ENCODE measurements at places on chromosomes 7 and 10.

GRCh38 chr7:55127135-55127551, 108.3 kb downstream of the EGFR start:
- no peak for DNase-seq

DNA sequence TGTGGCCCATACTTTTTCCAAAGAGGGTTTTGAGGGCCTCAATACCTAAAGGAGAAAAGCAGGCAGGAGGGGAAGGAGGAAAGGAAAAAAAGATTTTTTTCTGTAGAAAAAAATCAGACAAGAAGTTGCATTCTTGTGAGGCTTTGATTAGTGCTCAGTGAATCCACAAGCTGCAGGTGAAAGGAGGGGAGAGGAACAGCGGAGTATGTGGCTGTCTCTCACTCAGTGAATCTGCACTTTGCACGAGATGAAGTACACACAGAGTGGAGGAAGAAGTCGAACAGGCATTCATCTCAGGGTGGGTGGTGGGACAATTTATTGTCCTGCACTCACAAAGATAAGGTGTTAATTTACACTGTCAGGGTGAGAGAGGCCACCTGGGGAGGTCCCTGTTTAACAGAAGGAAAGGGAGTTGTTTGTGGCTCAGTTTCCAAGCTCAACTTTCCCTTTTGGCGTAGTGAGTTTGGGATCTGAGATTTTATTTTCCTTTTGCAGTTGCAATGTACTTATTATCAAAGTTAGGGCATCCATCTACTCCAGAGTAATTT, 49.0 kb upstream of the VIPR2 start:
- DNase-seq: no peak

- DNase-seq: no peak
Measured at GRCh38 chr7:101898106-101898505, 80.7 kb downstream of the CUX1 start.

DNA sequence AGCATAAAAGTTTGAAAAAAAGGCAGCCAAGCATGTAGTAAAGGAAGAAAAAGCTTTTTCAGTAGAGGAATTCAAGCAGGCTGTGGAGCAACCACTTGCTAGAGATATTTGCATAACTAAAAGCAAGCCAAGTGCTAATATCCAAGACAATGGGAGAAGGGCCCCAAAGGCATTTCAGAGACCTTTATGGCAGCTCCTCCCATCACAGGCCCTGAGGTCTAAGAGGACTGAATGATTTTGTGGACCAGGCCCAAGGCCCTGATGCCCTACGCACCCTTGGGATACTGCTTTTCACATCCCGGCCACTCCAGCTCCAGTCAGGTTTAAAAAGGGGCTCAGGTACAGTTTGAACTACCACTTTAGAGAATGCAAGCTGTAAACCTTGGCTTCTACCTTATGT, 261.7 kb upstream of the SEMA3C start:
- no peak for DNase-seq

DNA sequence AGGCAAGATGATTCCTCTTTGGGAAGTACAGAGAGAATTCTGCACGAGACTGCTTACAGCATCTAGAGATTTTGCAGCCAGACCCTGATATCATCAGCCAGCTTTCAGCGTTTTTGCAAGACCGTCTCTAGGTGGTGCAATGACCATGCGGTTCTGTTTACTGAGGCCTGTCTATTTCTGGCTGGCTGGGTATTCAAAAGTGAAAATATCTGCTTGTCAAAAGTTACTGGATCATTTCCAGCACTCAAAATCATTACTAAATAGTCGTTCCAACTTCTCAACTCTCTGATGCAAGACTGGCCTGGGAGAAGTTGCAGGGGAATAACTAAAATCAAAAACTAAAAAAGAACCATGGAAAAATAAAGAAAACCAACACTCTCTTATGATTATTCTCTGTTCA, 240.1 kb downstream of the ELMO1 start:
- peak; percentile 5 for DNase-seq

DNA sequence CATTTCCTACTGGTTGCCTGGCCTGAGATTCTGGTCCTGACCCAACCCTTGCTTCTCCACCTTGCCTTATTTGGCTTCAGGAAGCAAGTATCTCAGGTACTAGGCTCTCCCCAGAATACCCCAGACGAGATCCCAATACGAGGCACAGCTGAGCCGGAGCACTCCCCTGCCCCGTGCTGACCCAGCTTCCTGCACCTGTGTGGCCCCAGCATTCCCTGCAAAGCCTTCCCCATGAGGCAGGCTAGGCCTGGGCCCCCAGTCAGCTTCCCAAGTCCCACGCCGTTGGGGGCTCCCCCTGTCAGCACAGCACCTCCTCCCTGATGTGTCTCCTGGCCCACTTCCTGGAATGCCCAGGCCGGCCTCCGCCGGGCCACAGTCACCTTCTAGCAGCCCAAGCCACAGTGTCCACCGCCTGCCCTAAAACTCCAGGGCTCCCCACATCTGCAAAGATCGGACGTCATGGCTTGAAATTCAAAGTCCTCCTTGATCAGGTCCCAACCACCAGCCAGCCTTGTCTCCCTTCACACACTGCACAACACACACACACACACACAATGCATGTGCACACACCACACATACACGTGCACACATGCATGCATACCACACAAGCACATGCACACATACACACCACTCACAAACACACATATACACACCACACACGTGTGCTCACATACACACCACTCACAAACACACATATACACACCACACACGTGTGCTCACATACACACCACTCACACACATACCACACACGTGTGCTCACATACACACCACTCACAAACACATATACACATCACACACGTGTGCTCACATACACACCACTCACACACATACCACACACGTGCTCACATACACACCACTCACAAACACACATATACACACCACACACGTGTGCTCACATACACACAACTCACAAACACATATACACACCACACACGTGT, 78.9 kb upstream of the FOXK1 start:
- no peak for DNase-seq

DNA sequence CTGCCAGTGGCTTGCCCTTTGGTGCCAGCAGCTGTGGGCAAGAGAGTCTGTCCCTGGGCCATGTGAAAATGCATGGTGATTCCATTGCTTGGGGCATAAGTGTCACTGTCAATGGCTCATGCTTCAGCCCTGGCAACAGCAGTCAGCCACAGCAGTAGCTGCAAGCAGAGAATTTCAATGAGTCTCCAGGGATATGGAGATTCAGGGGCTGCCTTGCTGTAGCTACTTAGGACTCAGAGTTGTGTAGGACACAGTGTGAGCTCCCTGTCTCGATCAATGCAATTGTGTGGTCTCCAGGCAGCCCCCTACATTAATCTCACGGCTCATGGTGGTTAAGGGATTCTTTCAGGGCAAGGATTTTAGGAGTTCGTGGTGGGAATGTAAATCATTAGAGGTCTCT, 126.3 kb upstream of the STARD3NL start:
- DNase-seq: no peak

DNA sequence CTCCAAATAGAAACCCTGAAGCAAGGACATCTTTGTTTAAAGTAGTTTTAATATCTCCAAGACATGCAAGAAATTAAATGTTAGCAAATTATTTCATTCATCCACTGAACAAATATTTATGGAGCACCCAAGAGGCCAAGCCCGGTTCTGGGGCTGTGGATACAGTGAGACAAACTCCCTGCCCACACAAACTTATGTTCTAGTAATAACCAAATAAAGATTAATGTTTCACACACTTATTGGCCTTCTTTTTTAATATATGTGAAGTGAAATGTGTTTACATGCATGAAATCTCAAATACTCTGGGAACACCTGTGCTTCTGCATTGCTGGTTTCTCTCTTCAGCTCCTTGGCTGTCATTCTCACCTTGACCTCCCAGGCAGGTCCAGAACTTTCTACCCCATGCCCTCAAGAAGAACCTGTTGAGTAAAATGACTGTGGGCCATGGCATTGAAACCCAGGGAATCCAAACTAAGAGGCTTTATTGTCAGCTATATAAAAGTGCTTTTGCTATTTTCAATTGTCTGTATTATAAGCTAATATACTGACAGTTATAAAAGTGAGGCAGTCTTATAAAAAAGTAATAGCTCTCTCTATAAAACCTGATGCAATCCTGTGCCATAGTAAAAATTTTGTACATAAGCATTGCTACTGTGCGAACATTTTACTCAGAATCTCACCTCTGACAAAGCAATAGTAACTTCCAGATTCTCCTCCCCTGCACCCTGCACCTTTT, 43.7 kb downstream of the SVIL start:
- no peak for DNase-seq

DNA sequence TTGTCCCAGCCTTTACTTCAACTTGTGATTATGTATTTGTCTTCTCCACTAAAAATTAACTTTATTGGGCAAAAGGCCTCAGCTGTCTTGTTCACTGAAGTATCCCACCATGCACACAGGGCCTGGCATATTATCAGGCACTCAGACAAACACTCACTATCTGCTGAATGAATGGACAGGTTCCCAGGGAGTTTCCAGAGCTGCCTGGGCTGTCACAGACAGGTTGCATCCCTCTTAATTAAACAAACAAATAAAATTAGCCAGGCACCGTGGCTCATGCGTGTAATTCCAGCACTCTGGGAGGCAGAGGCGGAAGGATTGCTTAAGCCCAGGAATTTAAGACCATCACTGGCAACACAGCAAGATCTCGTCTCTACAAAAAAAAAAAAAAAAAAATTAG, 1.5 kb upstream of the TSPAN14 start:
- DNase-seq: no peak

DNA sequence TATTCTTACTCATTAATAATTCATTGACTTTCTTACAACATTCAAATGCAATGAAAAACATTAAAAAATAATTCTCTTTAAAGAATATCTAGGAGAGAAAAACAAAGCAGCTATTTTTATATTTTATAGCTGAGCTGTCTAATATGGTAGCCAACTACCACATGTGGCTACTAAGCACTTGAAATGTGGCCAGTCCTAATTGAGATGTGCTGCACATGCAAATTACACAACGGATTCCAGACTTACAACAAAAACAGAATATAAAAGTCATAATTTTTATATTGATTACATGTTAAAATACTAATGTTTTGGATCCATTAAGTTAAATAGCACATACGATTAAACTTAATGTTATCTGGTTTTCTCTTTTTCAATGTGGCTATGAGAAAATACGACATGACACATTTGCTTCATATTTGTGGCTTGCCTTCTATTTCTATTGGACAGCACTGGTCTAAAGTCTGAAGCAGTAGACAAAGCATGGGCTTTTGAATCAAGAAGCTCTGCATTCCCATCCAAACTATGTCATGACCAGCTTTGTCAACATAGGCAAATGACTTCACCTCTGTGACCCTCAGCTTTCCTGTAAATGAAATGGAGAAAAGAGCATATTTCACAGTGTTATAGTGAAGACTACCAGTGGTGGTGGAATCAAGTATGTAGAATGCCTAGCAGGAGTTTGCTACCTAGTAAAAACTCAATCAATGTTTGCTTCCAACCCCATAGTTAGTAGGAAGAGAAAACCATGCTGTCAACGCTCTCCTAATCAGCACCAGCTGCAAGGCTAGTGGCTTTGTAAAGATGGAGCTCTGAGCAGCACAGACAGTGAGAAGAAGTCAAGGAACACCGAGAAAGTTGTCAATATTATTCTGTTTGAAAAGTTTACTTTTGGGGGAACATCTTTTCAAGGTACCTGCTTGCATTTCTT, 37.1 kb upstream of the GDF10 start:
- no peak for DNase-seq

DNA sequence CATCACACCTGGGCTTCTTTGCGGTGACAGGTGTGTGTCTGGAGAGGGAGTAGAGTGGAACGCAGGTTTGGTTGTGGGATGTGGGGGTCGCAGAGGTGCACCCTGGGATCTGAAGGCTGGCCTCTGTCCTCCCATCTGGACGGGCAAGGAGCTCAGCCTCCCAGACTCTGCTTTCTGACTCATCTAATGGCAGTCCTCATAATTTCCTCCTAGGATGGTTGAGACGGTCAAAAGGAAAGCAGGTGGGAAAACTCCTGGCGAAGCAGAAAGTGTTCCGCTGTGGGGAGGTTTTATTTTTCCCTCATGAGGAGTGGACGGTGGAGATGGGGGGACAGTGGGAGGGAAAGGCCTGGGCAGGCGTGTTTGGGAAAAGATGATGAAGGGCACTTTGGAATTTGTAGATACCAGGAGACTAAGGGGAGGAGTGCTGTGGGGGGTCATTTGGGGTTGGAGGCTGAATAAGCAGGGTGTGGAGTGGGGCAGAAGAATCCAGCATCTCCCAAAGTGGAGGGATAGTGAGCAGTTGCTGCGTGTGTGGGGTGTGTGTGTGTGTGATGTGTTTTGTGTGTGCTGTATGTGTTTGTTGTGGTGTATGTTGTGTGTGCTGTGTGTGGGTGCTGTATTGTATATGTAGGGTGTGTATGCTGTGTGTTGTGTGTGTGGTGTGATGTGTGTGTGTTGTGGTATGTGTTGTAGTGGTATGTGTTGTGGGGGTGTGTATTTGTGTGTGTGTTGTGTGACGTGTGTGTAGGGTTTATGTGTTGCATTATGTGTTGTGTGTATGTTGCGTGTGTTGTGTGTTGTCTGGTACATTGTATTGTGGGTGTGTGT, 97.2 kb upstream of the PODXL start:
- DNase-seq: no peak

DNA sequence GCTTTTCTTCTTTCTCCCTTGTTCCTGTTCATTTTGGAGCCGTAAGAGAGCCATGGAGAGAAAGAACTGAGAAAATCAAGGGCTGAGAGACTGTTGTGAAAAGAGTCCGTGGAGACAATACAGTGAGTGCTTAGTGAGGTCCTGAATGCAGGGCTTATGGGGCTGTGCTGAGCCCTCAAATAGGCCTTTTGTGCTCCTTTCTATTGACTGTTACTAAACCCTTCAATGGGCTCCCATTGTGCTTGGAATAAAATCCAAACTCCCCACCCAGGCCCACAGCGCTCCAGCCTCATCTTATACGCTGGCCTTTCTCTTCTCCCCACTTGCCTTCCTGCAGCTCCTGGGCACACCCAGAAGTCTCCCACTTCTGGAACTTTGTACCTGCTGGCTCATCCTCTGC, 243.1 kb upstream of the HABP2 start:
- no peak for DNase-seq

- no peak for DNase-seq
Measured at GRCh38 chr10:65861249-65861648, 1064.6 kb upstream of the LRRTM3 start.

DNA sequence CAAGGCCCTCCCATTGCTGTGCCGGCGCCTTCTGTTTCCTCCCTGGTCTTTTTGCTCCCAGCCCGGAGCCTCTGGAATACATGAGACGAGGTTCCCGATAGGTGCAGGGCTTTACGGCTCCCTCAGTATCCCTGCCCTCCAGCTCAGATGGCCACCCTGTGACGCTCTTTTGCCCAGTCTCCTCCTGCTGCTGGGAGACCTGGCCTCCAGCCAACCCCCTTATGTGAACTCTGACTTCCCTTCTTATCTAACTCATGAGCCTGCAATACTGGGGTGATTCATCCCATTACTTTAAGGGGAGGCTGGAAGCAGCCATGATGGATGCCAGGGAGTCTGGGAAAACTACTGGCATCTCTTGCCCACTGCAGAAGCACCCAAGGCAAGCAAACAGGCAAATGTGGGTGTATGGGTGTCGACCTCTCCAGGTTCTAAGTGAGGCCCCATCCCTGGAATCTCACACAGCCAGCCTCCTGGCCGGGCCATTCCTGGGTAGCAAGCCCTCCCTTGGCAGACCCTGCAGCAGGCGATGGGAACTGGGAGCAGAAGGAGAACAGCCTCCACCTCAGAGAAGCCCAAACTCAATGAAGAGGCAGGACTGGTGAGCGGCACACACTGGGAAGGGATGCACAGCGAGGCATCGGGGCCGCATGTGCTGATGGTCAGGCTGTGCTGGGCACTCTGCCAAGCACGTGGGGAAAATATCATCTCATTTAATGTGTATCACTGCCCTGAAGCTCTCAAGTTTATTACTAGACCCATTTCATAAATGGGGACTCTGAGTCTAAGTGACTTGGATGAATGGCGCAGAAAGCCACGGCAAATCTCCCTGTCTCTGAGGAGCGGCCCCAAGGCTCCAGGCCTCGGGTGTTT, 97.5 kb downstream of the FAM53B start:
- DNase-seq: no peak

Data from esophagus squamous epithelium (tissue), 5 donors.